ENCODE measurements at places on chromosomes 3 and 15.

DNA sequence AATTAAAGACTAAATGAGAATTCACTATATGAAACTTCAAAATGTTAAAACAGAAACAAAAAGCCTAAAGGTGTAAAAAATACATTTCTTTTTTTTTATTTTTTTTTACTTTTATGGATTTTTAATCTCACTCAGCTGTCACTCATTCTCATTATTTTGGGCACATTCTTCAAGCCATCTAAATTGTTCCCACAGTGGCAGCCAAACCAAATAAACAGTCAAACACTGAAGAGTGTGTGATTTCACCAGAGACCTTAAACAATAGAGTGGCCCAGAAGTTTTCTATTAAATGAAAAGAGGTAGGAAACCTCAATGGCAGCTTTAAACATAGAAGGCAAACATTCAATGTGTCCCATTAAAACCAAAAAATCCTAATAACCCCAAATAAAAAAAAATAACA is 616.1 kb downstream of the OTOL1 start:
- DNase-seq: no peak
- H3K4me1 ChIP-seq: no peaks in the 10 kb centered on the region
- H3K27me3 ChIP-seq: no peaks in the 10 kb centered on the region
- no peaks in the 10 kb centered on the region for H3K36me3 ChIP-seq
- H3K27ac ChIP-seq: no peak overlapping the region

- no peaks in the 10 kb centered on the region for H3K4me1 ChIP-seq
- no peak overlapping the region for H3K4me3 ChIP-seq
- H3K27ac ChIP-seq: no peak overlapping the region
- H3K36me3 ChIP-seq: no peaks in the 10 kb centered on the region
Measured at GRCh38 chr15:58476525-58477162, 44.9 kb downstream of the LIPC start.

GRCh38 chr15:60720086-60720485 is 241.1 kb upstream of the ICE2 start:
- no peak overlapping the region for H3K4me3 ChIP-seq

DNA sequence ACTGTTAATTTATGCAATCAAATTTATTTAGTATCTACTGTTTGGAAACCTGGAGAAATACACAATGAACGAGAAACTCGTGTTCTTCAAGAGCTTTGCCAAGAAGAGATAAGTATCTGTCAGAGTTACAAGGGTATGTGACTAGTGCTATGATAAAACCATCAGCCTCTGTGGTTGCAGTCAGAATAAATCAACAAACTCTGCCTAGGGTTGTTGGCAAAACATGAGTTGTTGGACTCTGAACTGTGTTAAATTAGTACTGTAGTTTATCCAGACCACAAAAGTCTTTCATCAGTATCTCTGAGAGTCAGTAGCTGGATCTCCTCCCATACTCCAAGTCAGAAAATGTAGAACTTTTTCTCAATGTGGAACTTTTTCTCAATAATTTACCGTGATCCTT is 918.4 kb downstream of the NAALADL2 start:
- no peak overlapping the region for H3K4me3 ChIP-seq
- no peaks in the 10 kb centered on the region for H3K4me1 ChIP-seq
- no peaks in the 10 kb centered on the region for H3K27me3 ChIP-seq
- peak overlapping the region; percentile 25 for H3K27ac ChIP-seq

DNA sequence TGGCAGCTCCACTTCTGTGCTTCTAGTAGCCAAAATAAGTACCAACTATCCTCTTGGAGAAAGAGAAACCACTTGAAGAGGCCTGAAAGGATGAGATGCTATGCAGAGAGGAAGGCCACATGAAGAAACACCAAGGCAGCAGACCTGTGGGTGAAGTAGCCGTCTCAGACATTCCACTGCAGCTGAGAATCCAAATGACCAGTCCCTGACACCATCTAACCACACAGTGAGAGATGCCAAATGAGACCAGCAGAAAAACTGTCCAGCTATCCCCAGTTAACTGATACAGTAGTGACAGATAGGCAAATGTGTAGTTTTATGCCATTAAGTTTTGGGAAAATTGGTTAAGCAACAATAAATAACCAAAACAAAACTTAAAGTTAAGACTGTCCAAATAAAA is 47.9 kb upstream of the ZSCAN2 start:
- H3K27me3 ChIP-seq: no peaks in the 10 kb centered on the region
- H3K36me3 ChIP-seq: no peaks in the 10 kb centered on the region
- no peak for DNase-seq

DNA sequence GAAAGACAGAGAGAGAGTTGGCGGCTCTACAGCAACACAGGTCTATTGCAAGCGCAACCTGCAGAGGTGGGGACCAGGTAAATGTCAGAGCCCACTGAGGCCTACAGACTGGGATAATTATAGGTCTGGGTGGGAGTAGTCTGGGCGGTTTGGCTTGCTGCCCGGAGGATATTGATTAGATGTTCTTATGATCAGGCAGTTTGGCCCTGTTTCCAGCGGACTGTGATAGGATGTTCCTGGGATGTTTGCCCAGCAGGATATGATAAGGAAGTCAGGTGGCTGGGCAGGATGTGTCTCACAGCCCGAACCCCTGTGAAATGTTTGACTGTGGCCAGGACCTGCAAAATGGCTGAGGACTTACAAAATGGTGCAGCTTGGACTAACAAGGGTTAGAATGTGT is 364.9 kb downstream of the NAALADL2 start:
- no peak for DNase-seq
- no peaks in the 10 kb centered on the region for H3K4me1 ChIP-seq
- H3K4me3 ChIP-seq: no peak overlapping the region
- no peaks in the 10 kb centered on the region for H3K27me3 ChIP-seq
- H3K36me3 ChIP-seq: no peaks in the 10 kb centered on the region

GRCh38 chr3:45966371-45966791 is 23.1 kb downstream of the CXCR6 start:
- peaks cover 8% of the 10 kb centered on the region for H3K4me1 ChIP-seq
- no peaks in the 10 kb centered on the region for H3K36me3 ChIP-seq
- no peak overlapping the region for H3K27ac ChIP-seq
- H3K27me3 ChIP-seq: no peaks in the 10 kb centered on the region
